ENCODE measurements at places on chromosomes 11 and 22.

DNA sequence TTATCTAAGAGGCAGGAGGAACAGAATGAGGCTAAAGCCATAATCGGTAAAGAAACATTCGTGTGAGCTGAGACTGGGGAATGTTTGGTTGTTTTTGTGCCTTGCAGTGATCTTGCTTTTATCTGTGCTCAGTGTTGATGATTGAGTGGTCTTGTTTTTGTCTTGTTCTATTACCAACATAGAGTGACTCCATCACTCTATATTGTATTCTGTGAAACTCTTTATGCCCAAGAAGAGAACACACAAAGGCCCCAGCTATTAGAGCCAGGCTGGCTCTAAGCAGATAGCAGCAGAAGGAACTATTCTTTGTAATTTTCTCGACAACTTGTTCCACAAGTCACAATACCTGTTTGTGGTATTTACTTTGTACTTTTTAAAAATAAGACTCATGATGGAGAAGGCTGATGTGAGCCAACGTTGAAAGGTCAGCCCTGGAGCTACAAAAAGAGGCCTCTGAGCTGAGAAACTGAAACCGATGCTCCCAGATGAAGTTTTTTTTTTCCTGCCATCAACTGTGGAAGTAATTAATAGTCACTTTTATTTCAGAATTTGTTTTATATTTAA, 68.4 kb downstream of the LARGE1 start:
- DNase-seq: no peak

GRCh38 chr11:32939046-32939445, 46.4 kb downstream of the QSER1 start:
- DNase-seq: no peak

GRCh38 chr11:34363363-34364084, 5.7 kb upstream of the ABTB2 start:
- no peak for DNase-seq

- no peak for DNase-seq
Observed at GRCh38 chr11:43404406-43404805, 45.7 kb downstream of the TTC17 start.

GRCh38 chr11:122563761-122564160, 91.8 kb upstream of the UBASH3B start:
- no peak for DNase-seq

DNA sequence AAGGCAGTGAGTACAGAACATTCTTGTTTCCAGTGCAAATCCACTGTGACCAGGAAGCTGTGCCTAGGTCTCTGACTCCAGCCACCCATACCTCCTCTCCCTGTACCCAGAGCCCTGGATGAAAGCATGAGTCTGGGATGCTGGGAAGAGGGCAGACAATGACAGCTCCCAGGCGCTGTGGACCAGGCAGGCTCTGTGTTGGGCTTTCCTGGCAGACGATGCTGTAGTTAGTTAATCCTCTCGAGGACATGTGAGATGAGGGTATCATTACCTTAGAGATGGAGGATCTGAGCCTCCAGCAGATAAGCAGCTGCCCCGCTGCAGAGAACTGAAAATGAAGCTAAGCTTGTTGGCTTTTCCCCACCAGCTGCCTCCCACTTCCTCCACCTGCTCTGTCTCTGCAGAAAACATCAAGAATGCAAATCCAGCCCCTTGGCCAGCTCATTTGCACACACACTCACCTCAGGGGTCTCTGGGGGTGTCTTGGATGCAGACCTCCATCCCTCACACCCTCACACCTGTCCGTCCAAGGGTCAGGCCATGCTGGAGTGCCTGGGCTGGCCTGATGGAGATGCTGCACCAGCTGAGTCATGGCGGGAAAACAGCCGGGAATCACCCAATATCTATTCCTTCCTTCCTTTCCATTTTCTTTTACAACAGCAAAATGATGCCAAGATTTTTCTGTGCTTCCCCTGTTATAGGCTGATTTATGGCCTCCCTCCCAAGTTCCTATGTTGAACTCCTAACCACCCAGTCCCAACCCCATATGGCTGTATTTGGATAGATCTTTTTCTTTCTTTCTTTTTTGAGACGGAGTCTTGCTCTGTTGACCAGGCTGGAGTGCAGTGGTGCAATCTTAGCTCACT, 94.9 kb upstream of the SEPTIN5 start:
- DNase-seq: no peak

DNA sequence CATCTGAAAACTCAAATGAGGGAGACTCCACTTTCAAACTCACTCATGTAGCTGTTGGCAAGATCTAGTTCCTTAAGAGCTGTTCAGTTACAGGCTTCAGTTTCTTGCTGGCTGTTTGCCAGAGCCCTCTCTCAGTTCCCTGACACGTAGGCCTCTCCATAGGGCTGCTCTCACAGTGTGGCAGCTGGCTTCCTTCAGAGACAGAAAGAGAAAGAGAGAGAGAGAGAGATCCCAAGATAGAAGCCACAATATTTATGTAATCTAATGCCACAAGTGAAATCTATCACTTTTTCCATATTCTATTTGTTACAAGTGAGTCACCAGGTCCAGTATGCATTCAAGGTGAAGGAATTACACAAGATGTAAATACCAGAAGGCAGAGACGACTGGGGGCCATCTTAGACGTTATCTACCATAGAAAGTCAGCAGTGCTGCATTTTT, 168.8 kb downstream of the RCN1 start:
- peak; percentile 80 for DNase-seq

DNA sequence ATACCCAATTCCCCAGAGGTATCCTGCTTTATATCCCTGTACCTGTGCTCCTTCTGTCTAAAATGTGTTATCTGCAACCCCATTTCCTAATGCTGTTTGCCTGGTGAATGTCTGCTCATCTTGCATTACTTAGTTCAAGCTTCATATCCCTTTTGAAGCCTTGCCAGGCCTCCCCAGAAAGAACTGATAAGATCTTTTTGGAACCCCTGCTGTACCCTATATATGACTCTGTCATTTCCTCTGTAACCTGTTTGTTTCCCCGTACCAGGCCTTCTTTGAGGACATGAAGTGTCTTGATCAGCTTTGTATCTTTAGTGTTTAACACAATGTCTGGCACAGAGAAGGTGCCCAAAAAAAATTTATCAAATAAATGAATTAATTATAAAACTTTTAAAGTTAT, 77.6 kb downstream of the LIF start:
- no peak for DNase-seq

- DNase-seq: no peak
Observed at GRCh38 chr11:65773784-65774411, 6.9 kb downstream of the AP5B1 start.

Data from AG04450 (cell line).